Foreskin fibroblast (primary cell): ENCODE measurements at places on chromosomes 12 and 14.

DNA sequence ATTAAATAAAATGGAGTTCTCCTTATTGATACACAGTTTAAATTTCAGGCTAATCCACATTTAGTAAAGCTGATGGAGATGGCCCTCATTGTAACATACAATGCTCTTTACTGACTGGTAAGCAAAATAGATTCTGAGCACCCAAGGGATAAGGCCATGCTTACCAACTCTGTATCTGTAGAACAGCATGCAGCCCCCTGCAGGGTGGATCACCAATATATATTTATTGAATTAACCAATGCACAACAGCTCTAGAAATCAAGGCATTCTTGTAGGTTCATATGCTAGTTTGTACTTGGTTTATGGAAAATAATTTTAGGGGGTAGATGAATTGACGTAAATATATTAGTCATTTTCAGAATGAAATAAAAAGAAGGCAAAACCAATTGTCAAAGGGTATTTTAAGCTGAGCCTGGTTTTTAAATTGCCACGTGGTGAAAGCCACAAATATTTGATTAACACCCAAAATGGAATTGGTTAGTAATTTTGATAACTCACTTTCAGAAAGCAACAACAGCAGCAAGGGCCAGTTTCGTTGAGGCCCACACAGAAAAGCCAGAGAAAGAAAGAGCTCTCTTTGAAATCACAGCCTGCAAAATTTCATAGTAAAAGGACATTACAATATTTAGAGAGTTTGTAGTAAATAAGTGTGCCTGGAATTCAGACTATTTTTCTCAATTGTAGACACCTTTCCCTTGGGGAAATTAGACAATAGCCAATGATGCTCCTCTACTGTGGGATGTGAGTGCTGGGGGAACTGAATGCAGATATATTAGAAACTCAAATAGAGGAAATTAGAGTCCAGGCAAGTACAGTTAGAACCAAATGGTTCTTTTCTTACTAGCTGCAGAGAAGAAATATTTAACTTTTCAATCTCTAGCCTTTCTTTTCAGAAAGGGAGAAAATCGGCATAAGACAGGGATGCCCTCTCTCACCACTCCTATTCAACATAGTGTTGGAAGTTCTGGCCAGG, 216.2 kb upstream of the ABCD2 start:
- no peak for DNase-seq

GRCh38 chr12:107903341-107904061, 129.0 kb downstream of the ASCL4 start:
- DNase-seq, result peak; percentile 47

- DNase-seq, result no peak
Measured at GRCh38 chr12:1859643-1860042, 39.3 kb downstream of the LRTM2 start.

GRCh38 chr14:33866425-33867088, 84.3 kb downstream of the EGLN3 start:
- DNase-seq, result no peak

- DNase-seq, result peak; percentile 16
Measured at GRCh38 chr12:42786400-42787148, 197.0 kb upstream of the PRICKLE1 start.

DNA sequence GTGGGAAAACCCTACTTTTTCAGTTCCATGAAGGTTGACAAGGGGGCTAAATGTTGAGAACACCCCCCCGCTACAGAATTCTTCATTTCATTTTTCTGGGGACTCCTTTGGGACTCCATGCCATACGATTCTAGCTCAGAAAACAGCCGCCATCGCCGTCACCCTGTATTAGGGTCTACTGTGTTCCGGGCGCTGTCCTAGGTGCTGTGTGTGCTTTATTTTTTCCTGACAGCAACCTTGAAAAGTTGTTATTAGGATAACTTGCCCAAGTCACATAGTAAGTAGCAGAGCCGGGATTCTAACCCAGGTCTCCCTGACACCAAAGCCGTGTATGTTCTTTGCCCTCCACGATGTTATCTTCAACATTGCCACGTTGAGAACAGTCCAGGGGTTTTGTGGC, 55.1 kb downstream of the IQSEC3 start:
- no peak for DNase-seq

DNA sequence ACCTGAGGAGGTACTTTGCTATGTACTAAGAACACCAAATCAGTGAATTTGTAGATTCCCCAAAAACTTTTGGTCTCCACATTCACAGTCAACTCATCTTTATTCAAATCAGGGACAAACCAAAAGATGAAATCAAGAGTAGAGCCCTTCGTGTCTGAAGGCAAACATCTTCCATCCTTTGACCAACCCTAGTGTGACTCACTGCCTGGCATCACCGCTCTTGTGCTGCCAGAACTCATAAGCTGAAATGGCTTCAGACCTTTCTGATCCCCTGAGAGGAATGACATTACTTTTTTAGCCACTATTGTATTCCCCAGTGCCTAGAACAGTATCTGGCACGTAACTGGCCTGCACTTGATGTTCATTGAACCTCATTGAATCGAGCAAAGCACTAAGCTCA, 50.1 kb downstream of the GOLGA5 start:
- DNase-seq, result peak; percentile 36

DNA sequence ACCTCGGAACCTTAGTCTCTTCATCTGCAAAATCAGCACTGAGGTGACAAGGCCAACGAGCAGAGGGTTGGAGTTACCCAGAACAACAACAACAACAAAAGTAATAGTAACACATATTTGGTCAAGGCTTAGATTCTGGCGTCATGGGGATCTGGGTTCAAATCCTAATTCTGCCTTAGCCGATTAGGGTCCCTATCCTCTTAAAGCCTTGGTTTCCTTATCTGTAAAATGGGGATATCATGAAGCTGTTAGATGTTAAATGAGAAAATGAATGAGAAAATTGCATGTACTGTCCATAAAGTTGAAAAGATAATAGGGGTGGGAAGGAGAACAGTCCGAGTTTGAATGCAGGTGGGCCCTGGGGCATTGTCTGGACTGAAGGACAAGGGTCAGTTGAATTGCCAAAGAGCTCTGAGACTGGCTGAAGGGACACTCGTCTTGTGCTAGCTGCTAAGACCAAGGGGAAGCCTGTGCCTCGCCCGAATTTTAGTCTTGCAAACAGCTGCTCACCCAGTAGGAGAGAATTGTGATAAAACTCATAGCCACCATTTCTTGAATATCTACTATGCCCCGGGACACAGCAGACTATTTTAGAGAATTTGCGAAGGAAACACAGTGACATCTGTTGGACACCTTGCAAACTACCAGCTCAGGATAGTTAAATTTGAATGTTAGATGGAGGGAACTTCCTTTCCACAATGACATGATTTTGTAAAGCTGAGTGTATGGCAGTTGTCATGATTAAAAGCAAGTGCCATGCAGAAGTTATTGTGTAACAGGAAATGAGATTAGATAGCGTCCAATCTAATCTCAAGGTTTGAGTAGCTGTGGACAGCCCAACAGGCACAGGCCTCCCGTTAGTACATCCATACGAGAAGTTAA, 6.8 kb upstream of the HNF1A start:
- DNase-seq, result peak; percentile 43

DNA sequence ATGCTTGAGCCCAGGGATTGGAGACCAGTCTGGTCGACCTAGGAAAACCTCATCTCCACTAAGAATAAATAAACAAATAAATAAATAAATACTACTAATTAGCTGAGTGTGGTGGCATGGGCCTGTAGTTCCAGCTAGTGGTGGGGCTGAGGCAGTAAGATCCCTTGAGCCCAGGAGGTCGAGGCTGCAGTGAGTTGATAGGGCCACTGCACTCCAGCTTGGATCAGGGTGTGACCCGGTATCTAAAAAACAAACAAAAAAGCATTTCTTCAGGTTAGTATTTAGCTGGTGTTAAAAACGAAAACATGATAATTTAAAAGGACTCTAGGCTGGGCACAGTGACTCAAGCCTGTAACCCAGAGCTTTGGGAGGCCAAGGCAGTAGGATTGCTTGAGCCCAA, 1.2 kb upstream of the FGD4 start:
- no peak for DNase-seq

- peak; percentile 69 for DNase-seq
Measured at GRCh38 chr12:52741375-52742195, 35.6 kb downstream of the KRT76 start.

DNA sequence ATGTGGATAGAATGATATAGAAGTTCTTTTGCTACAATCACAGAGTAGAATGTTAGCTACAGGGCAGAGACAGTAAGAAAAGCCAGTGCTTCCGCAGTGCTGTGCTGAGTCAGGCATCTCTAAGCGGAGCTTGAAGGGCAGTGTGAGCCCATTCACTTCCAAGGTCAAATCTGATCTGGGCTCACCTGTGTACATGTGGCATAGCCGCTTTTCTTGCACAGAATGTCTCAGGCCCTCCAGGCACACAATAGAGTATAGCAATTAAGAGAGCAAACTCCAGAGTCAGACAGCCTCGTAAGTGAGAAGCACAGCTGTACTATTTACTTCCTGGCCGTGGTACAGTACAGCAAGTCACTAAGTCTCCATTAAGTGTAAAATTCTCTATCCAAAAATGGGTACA, 26.8 kb downstream of the CORO1C start:
- DNase-seq, result no peak

DNA sequence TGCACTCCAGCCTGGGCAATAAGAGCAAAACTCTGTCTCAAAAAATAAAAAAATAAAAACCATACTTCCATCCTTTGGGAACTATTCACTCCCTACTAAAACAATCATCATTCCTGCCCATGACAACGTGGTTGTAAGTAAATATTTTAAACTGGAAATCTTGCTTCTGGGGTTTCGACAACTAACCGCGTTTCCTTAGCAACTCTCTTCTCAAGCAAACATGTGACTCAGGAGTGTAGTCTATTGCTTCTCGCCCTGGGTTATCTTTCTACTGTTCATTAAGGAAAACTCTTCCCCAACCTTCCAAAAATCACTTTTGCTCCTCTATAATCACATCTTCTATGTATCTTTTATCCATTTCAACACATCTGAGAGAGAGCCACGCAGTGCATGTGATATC, 21.8 kb downstream of the APPL2 start:
- DNase-seq, result no peak

GRCh38 chr12:74780182-74780849, 242.7 kb downstream of the ATXN7L3B start:
- peak; percentile 3 for DNase-seq

DNA sequence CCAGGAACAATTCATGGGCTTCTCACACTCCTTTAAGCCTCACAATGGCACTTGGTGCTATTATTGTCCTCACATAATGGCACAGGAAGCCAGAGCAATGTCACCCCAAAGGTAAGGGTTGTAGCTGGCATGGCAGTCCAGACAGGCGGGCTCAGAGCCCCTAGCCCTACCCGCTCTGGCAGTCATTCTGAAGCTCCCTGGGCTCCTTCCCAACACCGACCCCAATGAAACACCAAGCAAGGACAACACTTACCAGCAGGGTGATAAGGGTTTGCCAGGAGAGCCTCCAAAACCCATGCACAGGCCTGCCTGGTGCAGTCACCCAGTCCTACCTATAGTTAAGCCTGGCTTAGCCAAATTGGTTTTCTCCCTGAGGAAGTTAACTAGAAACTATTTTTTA, 30.8 kb downstream of the MAX start:
- DNase-seq, result no peak

GRCh38 chr14:80940146-80940545, 1.4 kb downstream of the CEP128 start:
- no peak for DNase-seq

DNA sequence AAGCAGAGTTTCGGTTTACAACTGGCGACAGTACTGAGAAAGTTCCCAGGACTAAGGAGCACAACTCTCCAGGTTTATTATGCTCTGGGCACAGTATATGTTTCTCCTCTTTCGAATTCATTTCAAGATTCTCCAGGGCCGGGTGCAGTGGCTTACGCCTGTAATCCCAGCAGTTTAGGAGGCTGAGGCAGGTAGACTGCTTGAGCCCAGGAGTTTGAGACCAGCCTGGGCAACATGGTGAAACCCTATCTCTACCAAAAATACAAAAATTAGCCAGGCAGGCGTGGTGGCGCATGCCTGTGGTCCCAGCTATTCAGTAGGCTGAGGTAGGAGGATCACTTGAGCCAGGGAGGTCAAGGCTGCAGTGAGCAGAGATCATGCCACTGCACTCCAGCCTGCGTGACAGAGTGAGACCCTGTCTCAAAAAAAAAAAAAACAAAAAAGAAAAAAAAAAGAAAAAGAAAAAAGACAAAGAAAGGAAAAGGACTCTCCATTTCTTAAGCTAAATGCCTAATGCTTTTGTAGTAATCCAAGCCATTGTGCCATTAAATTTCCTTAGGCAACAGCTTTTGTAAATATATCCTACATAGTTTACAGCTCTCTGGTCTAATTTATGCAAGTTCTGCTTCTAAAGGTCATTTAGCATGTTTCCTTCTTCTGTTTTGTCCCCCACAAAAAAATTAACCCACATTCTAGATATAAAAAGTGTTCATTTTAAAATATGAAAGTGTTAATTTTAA, 34.8 kb downstream of the ATL1 start:
- DNase-seq, result no peak

- no peak for DNase-seq
Measured at GRCh38 chr14:51094282-51094821, 553 bp downstream of the TRIM9 start.

GRCh38 chr12:68378872-68379606, 46.9 kb upstream of the MDM1 start:
- peak; percentile 14 for DNase-seq

DNA sequence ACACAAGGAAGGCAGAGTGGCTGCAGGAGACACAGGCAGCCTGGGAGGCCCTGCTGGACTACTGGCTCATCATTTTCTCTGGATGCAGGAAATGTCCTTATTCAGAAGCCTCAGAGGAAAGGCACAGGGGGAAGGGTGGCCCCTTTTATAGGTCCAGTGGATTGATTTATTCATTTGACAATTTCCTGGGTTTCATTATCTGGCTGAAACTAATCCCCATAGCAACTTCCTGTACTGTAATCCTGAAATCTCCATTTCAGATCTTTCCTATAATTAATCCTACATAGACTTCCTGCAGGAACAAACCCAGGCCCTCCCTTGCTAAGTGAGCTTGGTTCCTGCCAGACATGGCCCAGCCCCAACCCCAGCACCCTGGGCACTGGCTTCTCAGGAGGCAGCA, 23.0 kb downstream of the KRT76 start:
- DNase-seq, result no peak
